ENCODE measurements at places on chromosomes 11 and 22. TPM values are rescaled to one million over a fixed set of nuclear protein-coding genes. Genes with fewer than 3 reads are reported as not detected.
A peak's percentile ranks its signal among the peaks of the same experiment; 100 is the strongest.

GRCh38 chr11:76266286-76267100 lies 60.2 kb upstream of the WNT11 start:
- no peak for ATAC-seq

- no peak for ATAC-seq
Observed at GRCh38 chr11:113270080-113270479, 44.3 kb upstream of the TTC12 start.

DNA sequence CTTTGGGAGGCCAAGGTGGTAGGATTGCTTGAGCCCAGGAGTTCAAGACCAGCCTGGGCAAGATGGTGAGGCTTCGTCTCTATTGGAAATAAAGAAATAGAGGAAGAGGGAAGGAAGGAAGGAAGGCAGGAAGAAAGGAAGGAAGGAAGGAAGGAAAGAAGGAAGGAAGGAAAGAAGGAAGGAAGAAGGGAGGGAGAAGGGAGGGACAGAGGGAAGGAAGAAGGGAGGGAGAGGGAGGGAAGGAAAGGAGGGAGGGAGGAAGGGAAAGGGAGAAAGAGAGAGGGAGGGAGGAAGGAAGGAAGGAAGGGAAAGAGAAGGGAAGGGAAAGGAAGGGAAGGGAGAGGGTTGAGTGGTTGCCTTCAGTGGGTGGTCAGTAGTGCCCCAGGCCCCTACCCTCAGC lies 13.9 kb upstream of the PNPLA3 start:
- ATAC-seq: no peak

GRCh38 chr11:8222820-8223512 lies 40.7 kb downstream of the LMO1 start:
- ATAC-seq: no peak

DNA sequence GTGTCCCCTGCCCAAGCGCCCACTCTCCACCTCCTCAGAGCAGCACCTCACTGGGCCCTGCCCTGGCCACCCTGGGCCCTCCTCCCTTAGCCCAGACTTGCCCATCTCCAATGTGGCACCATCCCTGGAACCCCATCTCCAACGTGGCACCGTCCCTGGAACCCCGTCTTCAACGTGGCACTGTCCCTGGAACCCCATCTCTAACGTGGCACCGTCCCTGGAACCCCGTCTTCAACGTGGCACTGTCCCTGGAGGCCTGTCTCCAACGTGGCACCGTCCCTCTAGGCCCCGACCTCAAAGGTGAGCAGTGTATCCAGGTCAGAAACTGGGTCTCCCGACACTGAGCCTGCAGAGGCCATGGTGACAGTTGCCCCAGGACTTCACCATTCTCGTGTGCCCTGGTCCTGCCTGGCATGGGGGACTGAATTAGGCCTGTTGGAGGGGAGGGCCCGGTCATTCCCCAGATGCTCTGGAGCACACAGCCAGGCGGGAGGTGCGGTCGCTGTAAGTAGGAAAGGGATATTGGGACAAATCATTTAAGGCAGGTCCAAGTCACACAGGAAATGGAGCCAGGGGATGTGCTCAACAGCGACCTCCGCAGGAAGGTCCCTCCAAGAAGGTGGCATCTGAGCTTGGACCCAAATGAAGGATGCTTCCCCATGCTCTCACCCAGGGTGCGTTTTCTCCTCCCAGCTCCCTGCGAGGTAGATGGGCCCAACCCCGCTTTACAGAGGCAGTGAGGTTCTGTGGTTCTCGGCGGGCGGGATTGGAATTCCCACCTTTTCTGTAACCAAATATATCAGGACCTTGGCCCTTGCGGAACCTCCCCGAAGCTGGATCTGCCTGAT lies 2.4 kb upstream of the CTSD start:
- no peak for ATAC-seq

- ATAC-seq: no peak
Observed at GRCh38 chr11:65791719-65792213, 4.9 kb downstream of the OVOL1 start.

DNA sequence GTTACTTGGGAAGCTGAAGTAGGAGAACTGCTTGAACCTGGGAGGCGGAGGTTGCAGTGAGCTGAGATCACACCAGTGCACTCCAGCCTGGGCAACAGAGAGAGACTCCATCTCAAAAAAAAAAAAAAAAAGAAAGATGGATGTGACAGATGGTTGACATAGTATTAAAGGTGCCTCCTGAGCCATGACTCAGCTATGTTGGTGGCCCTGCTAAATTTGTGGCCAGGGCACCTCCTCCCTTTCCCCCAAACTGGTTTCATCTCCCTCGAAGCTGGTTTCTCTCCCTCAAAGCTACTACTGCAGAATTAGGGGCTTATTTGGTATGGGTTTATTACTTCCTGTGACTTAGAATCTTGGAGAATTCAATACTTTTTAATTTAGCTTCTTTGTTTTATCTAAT lies 31.5 kb downstream of the SDHD start:
- no peak for ATAC-seq

DNA sequence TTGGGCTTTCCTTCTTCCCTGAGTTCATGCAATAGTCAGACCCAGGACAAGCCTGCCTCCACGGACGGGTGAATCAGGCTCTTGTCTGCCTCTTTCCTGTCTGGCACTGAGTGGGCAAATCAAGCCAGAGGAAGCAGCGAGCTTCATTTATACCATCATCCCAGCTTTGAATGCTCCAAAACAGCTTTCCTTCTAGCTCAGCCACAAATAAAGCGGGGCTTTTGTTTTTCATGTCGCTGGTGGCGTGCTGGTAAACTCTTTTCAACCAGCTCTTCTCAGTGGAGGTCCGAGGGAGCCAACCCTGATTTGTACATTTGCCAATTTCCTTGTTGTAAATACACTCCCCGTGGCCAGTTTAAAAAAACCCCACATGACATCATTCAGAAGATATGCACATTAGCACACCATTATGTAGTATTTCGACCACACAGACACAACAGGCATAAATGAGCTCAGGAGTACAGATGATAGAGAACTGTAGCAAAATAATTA lies 8.6 kb downstream of the C11orf91 start:
- peak; percentile 71 for ATAC-seq

DNA sequence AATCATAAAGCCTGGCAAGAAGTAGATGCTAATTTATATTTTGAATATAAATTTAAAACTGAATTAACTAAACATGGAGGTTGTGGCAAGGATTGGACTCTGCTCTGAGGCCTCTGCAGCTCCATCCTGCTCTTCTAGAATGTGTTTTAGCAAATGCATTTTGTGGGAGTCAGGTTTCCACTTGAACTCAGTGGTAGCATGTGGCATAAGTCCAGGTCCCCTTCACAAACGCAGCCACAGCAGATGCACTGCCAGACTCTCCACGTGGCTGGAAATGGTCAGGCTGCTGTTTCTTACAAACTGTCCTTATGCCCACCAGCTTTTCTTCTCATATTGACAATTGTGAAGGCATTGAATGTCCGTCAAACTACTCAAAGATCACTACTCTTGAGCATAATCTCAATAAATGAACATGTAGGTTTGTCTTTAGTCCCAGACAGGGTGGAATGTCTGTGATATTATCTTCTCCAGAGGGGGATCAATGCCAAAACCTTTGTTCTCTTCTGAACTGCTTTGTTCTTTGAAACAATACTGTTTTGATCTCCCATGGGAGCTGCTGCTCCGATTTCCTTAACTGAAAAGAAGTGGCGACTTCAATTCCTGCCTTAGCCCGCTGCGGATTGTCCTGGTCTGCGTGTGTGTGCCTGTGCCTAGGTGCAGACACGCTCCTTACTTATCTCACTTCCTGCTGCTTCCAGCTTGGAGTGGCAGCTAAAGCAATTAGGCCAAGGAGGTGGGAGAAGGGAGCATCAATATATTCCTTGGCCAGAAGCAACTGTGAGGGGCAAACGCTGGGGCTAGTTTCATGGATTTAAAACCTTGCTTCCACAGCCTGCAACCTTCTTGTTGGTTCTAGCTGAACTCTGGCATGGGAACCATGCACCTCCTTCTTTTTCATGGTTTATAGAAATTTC lies 24.2 kb downstream of the EIF4G2 start:
- peak; percentile 71 for ATAC-seq

- no peak for ATAC-seq
Observed at GRCh38 chr11:113554526-113554925, 79.3 kb upstream of the DRD2 start.

- ATAC-seq: no peak
Observed at GRCh38 chr11:74672332-74672955, 58.8 kb downstream of the CHRDL2 start.

DNA sequence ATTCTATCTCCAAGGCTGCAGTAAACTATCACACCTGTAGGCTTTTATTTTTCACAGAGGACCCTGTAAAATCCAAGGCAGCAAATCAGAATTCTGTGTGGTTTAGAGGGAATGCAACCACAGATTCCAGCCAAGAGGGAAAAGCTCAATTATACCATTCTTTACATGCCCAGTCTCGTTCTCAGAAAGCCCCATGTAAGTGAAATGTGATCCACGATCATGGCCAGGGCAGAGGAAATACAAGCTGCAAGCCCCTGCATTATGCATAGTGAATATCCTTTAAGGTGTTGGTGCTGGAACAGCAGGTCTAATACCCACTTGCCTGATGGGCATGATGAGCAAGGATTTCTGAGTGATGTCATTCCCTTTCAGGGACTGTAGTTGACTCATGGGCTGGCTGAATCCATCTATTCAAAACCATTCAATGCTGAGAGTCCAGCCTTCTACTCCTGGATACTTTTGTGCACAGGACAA lies 198.7 kb upstream of the MTMR2 start:
- ATAC-seq: no peak

- no peak for ATAC-seq
Observed at GRCh38 chr11:36738292-36738861, 140.3 kb upstream of the RAG2 start.

DNA sequence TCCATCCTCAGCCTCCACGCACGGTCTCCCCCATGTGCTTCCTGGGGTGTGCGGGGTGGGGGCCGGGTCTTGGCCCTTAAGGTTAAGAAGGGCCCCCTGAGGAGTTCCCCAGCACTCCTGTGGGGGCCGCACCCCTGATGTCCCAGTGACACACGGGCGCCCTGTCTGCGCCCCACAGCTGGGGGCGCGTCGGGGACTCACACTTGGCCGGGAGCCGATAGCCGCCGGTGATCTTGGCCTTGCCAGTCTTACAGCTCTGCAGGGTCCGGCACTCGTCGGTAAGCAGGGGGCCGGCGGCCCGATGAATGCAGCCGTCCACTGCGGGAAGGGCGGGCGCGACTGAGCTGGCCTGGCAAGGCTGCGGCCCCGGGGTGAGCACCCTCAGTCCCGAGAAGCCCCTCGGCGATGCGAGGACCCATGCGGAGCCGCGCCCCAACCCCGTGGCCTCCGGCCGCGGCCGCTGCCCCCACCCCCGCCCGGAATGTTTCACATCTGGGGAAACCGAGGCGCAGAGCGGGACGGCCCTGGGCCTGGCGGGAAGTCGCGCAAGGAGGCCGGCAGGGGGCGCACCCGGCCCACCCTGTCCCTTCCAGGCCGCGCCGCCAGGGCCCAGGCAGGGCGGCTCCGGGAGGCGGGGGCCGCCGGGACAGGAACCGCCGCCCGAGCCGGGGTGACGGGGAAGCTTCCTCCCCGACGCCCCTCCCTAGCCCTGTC lies 13.9 kb downstream of the OTUB1 start:
- peak; percentile 61 for ATAC-seq

DNA sequence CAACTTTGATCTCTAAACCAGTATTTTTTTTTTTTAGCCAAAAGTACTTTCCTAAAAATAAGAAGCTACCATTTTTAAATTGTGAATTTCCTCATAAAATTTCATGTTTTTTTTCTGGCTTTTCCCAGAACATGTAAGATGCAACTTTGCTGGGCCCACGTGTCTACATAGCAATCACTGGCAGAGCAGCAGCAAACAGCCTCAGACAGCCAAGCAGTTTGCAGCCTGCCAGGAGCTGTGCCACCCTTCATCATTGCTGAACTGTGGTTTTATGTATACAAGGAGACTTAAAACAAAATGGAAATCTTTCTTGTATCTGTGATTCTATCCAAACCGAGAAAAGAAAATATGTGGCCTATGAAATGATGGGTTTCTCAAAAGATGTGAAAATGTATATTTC lies 110.2 kb downstream of the GRIA4 start:
- no peak for ATAC-seq

DNA sequence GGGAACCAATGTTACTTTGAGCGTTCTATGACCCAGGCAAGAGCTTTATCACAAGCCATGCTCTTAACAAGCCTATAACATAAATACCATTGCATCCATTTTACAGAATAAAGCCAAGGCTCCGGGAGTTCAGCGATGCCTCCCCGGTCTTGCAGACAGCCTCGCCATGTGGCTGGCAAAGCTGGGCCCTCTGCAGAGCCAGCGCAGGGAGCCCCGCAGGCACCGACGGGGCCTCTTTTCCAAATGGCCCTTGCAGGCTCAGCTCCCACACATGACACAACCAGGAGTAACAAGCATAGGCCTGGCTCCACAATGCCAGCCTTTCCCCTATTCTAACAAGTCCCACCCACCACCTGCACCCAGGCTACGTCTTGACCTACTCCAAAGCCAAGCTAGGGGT lies 72.2 kb upstream of the TSPAN18 start:
- ATAC-seq: no peak

- ATAC-seq: peak; percentile 84
Observed at GRCh38 chr11:12411806-12412727, 34.7 kb downstream of the PARVA start.

DNA sequence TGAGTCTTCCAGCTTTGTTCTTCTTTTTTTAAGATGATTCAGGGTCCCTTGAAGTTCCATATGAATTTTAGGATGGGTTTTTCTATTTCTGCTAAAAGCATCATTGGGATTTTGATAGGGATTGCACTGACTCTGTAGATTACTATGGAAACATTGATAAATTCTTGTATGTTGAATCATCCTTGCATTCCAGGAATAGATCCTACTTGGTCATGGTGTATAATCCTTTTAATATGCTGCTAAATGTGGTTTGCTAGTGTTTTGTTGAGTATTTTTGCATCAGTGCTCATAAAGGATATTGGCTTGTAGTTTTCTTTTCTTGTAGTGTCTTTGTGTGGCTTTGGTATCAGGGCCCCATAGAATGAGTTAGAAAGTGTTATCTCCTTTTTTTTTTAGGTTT lies 34.9 kb upstream of the PHOX2A start:
- ATAC-seq: no peak

- no peak for ATAC-seq
Observed at GRCh38 chr11:122046846-122047245, 69.2 kb downstream of the BLID start.

- no peak for ATAC-seq
Observed at GRCh38 chr11:7590529-7590928, 76.7 kb downstream of the PPFIBP2 start.

CASP5 gene
- not detected for total RNA-seq

UBE2L6 gene
- 47.5 TPM for total RNA-seq

ADAMTS15 gene
- 9.4 TPM for total RNA-seq

FXYD6 gene
- total RNA-seq: 122 TPM

CNGA4 gene
- total RNA-seq: not detected

ESRRA gene
- 23.8 TPM for total RNA-seq

DCPS gene
- total RNA-seq: 42.6 TPM

ELMOD1 gene
- 75.7 TPM for total RNA-seq

OR10D3 gene
- total RNA-seq: 0.24 TPM

Measured in motor neuron (in vitro differentiated cells).